ENCODE measurements at places on chromosomes 13 and 19.
A peak's percentile ranks its signal among the peaks of the same experiment; 100 is the strongest.

DNA sequence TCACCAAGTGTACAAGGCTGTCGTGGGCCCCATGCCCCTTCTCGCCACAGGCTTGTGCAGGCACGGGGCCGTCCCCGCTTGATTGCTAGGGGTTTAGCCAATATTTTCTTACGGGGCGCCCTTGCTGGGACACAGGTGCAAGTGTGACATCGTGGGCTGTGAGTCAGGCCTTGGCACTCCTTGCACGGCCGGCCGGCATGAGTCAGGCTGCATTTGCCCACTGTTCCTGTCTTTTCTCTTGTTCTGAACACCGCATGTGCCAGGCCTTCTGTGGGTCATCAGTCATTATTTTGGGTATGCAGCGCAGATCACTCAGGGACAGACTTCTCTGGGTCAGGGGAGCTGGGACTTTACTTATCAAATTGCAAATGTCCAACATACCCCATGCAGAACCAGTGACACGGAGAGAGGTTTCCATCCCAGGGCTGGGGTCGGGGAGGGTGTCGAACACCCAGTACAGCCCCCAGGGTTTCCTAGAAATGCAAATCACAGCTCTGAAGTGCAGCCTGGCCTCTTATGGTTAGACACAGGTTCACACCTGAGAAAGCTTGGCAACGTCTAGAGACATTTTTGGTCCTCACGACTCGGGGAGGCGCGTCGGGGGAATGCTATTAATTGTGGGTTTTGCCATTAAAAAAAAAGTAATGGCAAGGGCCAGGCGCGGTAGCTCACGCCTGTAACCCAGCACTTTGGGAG is 22.5 kb upstream of the KLF2 start:
- DNase-seq, result no peak

DNA sequence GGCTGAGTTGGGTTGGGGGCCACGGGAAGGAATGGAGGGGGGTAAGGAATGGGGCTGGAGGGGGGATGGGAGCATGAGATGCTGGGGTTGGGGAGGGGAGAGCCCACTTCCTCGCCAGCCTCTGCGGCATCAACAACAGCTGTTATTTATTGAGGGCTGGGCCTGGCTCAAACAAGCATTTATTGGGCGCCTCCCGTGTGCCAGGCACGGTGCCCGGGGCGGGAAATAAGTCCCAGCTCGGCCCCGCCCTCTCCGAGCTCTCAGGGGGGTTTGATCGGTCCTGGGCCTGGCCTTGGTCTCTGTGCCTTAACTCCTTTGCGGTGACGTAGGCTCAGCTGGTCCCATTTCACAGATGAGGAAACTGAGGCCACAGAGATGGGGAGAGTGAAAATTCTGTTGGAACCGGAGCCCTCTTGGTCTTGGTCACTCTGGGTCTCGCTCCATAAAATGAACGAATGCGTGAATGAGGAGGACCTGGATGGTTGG is 919 bp upstream of the ADAMTS10 start:
- peak; percentile 41 for DNase-seq

GRCh38 chr13:71214357-71214756 is 652.6 kb downstream of the DACH1 start:
- peak; percentile 11 for DNase-seq

GRCh38 chr13:79398915-79399314 is 7.1 kb downstream of the RBM26 start:
- DNase-seq, result no peak

- peak; percentile 44 for DNase-seq
Observed at GRCh38 chr13:30615866-30616541, 1.7 kb upstream of the USPL1 start.

DNA sequence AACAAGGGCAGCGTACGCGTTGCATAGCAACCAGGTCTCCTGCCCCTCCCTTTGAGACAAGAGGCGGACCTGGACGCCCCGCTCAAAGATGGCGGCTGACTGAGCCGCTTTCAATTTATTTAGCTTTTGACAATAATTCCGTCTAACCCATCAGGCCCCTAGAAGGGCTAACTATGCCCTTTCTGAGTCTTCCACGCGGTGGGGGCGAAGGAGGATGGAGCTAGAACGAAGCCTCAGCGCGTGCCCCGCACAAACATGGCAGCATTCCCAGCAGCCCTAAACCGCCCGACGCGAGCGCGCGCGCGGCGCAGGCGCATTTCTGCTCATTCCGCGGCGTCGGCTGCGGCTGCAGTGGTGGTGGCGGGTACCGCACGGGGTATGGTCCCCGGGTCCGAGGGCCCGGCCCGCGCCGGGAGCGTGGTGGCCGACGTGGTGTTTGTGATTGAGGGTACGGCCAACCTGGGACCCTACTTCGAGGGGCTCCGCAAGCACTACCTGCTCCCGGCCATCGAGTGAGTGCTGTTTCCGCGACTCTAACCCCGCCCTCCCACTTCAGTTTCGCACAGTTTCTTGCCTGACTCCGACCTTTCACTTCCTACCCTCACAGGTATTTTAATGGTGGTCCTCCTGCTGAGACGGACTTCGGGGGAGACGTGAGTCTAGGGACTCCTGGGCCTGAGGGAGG is at the start of gene MED25:
MED25 (plus strand) TSS at position 326 of the 685 bp plus-strand sequence; CDS start at position 379, 53 bp downstream.
- peak; percentile 99 for DNase-seq

DNA sequence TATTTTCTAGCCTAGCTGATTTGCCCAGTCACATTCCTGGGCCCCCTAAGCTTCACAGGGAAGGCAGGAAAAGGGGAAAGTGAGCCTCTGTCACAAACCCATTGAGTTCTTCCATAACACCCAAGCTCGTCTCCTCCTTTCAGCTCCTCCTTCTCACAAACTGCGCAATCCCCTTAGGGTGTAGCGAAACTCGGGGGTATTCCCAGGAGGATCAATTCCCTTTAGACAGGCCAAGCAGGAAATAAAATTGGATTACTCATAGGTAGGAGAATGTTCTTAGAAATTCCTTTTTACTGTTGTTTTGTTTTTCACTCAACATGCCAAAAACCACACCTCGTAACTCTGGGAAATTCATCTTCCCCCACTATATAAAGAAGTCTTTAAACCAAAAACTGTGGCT is 139.3 kb downstream of the IRS2 start:
- DNase-seq, result no peak

- DNase-seq, result no peak
Observed at GRCh38 chr19:44113784-44114390, 688 bp downstream of the ZNF225 start.

DNA sequence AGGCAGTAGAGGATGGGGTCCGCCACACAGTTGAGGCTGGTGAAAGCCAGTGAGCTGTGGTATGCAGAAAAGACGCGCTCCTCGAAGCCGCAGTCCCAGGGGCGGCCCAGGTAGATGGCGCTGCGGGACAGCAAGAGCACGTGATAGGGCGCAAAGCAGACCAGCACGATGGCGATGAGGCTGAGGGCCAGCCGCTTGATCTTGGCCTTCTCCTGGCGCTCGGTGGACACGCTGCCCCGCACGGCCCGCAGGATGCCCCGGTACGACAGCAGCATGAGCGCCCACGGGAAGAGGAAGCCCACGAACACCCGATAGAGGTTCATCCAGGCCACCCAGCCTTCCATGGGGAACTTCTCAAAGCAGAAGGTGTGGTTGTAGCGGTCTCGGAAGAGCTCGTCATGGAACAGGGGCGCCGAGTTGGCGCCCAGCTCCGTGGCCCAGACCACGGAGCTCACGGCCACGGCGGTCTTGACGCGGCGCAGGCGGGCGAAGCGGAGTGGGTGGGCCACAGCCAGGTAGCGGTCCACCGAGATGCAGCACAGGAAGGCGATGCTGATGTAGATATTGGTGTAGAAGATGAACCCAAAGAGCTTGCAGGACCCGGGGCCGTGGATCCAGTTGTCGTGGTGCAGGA is 6.5 kb upstream of the OPA3 start:
- peak; percentile 45 for DNase-seq
